ENCODE measurements at places on chromosomes 7 and 10.

- peak; percentile 50 for DNase-seq
These were observed 8.7 kb upstream of the PLXNA4 start for GRCh38 chr7:132584796-132585494.

GRCh38 chr10:71939861-71940474, 24.2 kb upstream of the CHST3 start:
- DNase-seq: no peak

- DNase-seq: no peak
These were observed 172.3 kb downstream of the RAPGEF5 start for GRCh38 chr7:22184549-22185199.

- DNase-seq: no peak
These were observed 4.6 kb upstream of the RHEB start for GRCh38 chr7:151524331-151524730.

GRCh38 chr7:50940621-50941020, 157.9 kb upstream of the GRB10 start:
- no peak for DNase-seq

GRCh38 chr10:102152545-102152890, 329 bp downstream of the NOLC1 start:
- DNase-seq: no peak

GRCh38 chr10:78950656-78951587, 117.8 kb upstream of the ZMIZ1 start:
- DNase-seq: no peak
